ENCODE measurements at places on chromosomes 6 and 20.
A peak's percentile ranks its signal among the peaks of the same experiment; 100 is the strongest.

- DNase-seq, result no peak
Observed at GRCh38 chr6:498795-499231, 107.3 kb downstream of the IRF4 start.

- no peak for DNase-seq
Observed at GRCh38 chr20:22374678-22375590, 209.4 kb downstream of the FOXA2 start.

GRCh38 chr20:54941666-54942065 is 466.3 kb downstream of the DOK5 start:
- DNase-seq, result no peak

DNA sequence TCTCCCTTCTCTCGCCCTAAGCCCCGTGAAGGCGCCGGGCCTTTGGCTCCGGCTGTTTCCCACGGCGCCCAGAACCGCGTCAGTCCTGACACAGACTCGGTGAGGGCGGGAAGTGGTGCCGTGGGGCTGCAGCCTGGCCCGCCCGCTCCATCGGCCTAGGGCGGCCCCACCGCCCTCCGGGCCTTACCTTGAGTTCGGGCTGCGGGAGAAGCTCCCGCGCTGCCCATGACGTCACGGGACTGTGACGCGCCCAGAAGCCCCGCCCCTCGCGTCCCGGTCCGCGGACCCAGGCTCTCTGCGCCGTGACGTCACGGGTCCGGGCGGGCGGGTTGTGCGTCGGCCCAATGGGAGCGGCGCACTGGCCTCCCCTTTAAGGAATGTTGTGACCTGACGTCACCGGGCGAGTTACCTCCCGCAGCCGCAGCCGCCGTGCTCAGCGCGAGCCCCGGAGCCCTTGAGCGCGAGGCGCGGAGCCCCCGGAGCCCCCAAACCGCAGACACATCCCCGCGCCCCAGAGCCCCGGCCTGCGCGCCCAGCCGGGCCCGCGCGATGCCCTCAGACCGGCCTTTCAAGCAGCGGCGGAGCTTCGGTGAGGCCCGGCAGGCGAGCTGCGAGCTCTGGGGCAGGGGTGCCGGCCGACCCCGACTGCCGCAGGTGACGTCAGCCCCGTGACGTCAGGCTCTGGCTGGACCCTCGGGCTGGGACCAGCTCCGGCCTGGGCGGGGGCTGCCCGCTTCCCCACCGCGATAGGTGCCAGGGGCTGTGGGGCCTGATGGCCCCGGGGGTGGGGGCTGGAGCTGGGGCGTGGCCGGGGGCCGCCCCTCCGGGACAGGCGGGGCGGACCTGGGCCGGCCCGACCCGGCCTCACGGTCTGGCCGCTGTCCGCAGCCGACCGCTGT is at the start of gene MAP1LC3A:
Gene MAP1LC3A (plus strand): TSS at position 399 of the 899 bp plus-strand sequence. CDS start 151 bp downstream, at position 550.
- peak; percentile 73 for DNase-seq

DNA sequence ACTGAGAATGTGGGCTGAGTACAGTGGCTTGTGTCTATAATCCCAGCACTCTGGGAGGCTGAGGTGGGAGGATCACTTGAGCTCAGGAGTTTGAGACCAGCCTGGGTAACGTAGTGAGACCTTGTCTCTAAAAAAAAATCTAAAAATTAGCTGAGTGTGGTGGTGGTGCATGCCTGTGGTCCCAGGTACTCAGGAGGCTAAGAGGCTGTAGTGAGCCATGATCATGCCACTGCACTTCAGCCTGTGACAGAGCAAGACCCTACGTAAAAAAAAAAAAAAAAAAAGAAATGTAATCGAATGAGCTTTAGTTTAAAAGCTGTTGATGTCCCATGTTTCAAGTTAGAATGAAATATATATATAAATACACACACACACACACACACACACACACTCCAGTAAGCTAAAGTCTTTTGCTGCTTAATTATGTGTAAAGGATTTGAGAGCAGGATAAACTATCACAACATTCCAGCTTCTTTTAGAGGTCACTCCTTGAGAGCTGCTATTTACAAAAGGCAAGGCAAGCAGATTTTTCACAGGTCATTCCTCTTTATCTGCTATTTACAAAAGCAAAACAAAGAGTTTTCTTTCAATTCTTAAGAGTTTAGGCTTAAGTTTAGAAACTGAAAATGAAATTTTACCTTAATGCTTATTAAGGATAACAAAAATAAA is 4.7 kb upstream of the MICAL1 start:
- DNase-seq, result no peak

DNA sequence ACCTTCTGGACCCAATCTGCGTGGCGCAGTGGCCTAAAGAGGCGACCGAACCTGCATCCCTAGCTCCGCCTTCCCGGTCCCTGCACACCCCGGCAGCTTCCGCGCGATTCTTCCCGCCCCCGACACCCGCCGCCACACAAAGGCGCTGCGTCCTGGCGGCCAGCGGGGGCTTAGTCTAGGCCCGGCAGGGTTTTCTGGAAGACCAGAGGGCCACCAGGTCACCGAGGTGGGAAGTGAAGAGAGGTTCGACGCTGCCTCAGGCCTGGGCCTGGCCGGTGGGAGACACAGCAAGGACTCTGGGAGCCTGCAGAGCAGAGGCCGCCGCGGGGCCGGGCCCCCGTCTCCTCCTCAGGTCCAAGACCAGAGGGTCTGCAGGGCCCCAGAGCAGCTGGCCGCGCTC is 154.9 kb downstream of the OR2B2 start:
- DNase-seq, result peak; percentile 8

- no peak for DNase-seq
Observed at GRCh38 chr20:43960231-43960630, 45.6 kb downstream of the TOX2 start.

DNA sequence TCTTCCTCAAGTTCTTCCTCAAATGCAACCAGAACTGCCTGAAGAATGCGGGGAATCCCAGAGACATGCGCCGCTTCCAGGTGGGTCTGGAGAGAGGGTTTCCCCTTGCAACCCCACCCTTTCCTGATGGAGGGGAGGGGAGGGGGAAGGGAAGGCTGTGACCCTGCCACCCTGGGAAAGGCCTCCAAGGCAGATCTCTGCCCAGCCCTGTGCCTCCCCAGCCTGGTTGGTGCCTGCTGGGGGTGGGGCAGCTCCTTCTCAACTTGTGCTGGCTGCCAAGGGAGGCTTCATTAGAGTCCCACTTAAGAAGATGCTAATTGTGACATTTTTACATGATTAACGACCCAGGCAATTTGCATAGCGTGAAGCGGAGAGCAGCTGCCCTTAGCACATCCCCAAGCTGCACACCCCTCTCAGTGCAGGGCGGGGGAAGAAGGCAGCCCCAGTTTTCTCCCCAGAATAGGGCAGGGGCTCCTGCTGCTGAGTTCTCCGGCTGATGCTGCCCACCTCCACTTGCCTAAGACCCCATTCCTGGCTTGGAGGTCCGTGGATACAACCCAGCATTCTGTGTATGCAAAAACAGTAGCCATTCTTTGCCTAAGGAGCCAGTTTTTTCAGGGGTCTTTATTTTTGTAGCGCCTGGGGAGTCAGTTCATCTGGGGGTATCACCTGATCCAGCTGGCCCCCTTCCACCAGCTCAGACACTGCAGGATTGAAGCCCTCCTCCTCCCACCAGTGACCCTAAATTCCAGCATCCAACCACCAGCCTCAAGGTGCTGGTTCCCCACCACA is 51.7 kb downstream of the CPXM1 start:
- no peak for DNase-seq

DNA sequence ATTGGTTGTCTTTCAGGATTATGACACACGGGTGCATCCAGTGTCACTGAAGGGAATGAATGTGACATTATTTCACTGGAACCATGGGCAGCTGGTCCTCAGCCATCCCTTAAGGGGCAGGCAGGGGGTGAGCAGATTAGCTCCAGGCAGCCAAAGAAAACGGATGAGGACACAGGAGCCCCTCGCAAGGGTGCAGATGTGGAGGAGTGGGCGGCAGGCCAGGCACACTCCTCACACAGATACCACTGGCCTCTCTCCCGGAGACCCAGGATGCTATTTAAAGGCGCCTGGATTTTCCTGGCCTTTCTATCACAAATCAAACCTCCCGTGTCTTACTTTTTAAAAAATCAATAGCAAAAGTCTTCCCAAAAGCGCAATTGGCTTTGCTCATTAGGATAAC is 210.4 kb downstream of the TAF4 start:
- DNase-seq, result no peak

DNA sequence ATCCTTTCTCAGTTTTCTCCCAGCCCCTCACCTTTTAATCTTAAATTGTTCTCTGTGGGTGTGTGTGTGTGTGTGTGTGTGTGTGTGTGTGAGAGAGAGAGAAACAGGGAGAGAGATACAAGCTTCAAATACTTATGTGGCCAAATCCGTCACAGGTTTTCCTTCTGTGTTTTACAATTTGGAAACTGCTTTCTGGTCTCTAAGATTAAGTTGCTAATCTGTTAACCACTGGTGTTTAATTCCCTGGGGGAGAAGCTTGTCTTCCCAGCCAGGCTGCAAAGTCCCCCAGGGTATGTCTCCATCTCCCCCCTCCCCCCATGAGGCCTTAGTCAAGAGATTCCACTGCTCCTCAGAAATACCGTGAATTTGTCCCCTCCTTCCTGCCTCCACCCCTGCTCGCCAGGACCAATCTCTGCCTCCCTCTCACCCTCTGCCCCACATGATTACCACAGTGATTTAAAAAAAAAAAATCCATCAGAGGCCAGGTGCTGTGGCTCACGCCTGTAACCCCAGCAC is 49.0 kb downstream of the RIPOR3 start:
- no peak for DNase-seq

- DNase-seq, result no peak
Observed at GRCh38 chr6:35219683-35220326, 6.0 kb downstream of the SCUBE3 start.

DNA sequence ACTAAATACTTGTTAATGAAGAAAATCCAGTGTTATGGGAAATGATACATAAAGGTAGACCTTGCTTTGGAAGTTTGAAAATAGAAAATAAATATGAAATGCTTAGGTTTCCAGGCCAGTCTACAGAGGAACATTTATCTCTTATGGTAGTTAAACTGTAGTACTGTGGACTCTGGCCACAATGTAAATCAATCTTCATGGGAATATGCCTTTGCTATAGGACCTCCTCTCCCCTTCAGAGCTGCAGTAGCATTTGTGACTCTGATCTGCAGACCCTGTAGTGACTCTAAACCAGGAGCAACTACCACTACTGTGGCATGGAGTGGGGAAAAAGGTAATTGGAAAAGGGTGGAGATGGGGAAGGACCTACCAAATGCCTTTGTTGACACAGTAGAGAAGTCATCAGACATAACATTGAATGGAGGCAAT is 4.5 kb downstream of the HSPA1A start:
- no peak for DNase-seq

- no peak for DNase-seq
Observed at GRCh38 chr20:11267131-11267761, 593.4 kb upstream of the JAG1 start.

DNA sequence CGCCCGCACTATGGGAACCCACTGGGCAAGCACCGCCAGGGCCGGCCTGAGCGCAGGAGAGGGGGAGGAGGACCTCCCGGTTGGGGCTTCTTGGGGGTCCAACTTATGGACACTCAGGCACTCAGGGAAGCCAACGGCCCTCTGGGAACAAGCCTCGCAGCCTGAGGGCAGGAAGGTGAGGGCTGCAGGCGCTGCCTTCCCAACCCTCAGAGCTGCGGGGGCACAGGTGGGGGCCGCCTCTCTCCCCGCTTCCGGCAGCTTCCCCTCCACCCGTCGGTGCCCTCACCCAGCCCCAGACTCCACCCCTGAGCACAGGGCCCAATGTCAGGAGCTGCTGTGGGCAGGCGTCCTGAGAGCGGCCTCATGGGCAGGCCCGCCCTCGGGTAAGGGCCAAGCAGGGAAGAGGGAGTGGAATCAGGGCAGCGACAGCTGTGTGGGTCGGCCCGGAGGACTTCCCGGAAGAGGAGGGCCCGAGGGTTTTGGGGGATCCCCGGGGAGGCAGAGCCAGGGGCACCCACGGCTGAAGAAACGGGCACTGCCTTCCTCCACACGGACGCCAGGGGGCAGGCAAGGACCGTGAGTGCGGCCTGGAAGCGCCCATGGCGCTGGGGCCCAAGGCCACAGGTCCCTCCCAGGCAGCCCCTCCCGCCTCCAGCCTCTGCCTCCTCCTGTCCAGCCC is 488 bp upstream of the PTK6 start:
- peak; percentile 87 for DNase-seq

- no peak for DNase-seq
Observed at GRCh38 chr6:163729127-163729872, 314.8 kb downstream of the QKI start.

GRCh38 chr20:2331901-2332565 is 36.2 kb downstream of the TGM3 start:
- DNase-seq, result no peak

DNA sequence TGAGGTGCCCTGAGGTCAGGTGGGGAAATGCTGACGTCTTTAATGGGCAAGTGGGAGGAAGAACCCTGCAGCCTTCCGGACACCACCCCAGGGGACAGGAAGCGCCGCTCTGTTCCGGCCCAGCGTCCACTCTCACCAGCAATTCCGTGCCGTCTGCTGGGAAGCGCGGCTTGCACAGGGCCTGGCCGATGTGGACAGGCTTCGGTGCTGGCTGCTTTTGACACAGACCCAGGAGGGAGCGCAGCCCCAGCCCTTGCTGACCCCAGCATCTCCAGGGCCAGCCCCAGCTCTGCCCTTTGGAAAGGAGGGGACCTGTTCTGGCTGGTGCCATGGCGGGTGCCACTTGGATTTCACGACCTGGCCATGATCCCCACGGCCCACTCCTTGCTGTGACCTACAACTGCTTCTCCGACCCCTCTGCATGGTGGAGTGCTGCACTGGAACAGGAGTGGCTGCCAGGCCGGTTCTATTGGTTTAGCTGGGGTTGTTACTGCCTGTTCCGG is 123.2 kb downstream of the DLL1 start:
- no peak for DNase-seq

DNA sequence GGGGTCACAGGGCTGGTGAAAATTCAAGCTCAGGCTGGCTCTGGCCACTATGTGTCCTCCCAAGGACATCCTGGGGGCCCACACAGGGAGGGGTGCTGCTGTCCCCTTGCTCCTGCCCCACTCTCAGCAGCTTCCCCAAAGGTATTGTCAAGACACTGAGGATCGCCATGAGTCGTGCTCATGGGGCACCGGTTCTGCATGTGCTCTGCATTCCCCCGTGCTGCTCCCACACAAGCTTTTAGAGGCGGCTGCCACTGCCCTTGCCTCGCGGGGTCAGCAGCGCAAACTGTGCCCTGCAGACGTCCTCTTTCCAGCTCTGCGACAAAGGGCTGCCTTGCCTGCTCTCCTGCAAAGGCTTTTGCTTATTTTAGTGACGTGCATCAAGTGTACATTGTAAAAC is 179.8 kb downstream of the ERMARD start:
- DNase-seq, result no peak

GRCh38 chr6:115898246-115898645 is 162.4 kb downstream of the FRK start:
- no peak for DNase-seq

DNA sequence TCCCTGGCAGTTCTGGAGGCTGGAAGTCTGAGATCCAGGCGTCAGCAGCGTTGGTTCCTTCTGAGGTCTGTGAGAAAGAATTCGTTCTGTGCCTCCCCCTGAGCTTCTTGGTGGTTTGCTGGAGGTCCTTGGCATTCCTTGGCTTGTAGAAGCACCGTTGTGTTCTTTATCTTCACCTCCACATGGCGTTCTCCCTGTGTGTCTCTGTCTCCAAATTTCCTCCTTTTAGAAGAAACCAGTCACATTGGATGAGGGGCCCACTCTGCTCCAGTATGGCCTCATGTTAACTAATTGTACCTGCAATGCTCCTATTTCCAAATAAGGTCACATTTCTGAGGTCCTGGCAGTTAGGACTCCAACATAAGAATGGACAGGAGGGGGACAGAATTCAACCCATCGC is 73.0 kb upstream of the BACH2 start:
- no peak for DNase-seq

- DNase-seq, result no peak
Observed at GRCh38 chr6:107264357-107264840, 149.1 kb upstream of the BEND3 start.
